Upper lobe of left lung (tissue), 6 donors: ENCODE measurements at places on chromosomes 3 and 15.

DNA sequence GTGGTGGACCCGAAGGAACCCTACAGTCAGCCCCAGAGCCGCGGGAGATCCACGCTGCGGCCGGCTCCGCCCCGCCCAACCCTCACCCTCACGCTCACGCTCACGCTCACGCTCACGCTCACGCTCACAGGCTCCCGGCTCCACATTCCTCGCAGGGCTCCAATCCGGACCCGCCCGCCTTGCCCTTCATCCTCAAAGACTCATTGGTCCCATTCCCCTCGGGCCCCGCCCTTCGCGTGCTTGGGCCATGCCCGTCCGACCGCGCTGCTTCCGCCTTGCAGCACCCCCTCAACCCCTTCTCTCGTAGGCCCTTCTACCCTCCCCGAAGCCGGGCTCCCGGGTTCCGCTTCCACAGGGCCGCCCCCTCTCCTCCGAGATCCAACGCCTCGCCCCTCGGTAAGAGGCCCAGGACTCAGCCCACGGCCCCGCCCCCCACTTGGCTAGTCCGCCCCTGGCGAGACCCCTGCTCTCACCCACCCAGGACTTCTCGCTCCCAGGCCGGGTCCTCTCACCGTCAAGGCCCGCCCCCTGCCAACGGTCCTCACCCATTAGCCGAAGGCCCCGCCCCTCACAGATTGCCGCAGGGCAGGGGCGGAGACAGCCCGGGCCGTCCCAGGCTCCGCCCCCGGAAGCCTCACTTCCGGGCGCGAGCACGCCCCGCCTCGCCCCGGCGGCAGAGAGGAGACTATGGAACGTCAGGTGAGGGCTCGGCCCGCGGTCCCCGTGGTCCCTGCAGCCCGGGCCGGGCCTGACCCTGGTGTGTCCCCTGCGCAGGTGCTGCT, at the start of gene APEH:
APEH (plus strand) TSS at position 637 of the 782 bp plus-strand sequence; CDS start at position 688, 51 bp downstream.
- peak; percentile 99 for DNase-seq

DNA sequence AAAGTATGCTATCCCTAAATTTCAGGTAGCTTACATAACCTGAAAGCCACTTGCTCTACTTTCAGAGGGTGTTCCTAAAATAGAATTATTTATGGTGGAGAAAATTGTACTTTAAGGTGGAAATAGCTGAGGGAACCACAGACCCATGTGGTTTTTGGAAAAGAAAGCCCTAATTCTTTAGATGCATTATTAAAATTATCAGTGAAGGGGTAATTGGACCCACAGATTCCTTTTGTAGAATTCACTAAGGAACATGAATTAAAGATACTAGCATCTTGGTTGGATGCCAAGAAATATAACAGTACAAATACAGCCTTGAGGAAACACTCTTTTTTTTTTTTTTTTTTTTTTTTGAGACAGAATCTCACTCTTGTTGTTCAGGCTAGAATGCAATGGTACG, 37.8 kb downstream of the DPPA2 start:
- DNase-seq: no peak

GRCh38 chr3:23810343-23811184, 4.8 kb downstream of the UBE2E1 start:
- DNase-seq: peak; percentile 45

DNA sequence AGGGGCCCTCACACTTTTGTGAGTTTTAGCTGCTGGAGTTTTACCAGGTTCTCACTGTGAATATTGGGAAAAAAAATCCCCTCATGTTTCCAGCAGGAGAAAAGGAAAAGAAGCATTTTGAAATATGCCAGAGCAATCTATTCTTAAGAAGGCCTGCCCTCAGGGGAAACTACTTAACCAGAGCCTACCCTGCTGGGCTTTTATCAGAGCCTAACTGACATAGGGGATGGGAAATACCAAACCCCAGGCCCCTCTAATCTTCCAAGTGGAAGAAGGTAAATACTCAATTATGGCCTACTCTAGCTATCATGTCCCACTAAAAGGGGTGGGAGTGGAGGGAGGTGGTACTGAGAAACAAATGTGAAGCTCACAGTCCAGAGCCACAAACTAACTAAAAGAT, 68.7 kb upstream of the NMNAT3 start:
- no peak for DNase-seq

DNA sequence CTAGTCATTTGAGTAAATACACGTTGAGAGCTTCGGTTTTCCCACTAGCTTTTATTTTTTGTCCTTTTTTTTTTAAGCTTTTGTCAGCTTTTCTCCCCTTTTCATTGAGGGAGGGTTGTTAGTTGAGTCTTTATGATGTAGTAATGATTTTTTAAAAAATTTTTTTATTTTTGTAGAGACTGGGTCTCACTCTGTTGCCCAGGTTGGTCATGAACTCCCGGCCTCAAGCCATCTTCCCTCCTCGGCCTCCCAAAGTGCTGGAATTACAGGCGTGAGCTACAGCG, 688 bp downstream of the ZSCAN2 start:
- no peak for DNase-seq

- no peak for DNase-seq
Observed at GRCh38 chr3:43540624-43541023, 81.2 kb downstream of the ANO10 start.

GRCh38 chr15:50120729-50121128, 1.7 kb upstream of the ATP8B4 start:
- DNase-seq: no peak

DNA sequence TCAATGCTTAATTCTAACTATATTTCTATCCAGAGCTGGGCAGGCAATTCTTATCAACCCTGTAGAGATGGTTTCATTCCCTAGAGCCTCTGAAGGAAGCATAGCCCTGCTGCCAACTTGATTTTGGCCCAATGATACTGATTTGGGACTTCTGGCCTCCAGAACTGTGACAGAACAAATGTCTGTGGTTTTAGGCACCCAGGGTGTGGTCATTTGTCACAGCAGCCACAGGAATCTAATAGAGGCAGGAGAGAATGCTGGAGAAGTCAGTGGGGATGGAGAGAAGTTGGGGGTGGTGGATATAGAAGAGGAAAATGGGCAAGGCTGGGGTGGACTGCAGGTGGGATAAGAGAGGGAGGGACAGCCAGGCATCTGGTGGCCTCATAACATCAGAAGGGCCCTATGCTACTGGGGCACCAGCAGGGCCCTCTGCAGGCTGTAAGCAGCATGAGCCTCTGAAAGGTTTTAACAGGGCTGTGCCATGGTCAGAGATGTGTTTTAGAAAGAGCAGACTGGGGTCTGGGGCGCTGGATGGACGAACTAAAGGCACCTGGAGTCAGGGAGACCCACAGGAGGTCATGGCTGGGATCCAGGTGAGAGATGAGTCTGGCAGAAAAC, 19.8 kb downstream of the MRPS11 start:
- no peak for DNase-seq

DNA sequence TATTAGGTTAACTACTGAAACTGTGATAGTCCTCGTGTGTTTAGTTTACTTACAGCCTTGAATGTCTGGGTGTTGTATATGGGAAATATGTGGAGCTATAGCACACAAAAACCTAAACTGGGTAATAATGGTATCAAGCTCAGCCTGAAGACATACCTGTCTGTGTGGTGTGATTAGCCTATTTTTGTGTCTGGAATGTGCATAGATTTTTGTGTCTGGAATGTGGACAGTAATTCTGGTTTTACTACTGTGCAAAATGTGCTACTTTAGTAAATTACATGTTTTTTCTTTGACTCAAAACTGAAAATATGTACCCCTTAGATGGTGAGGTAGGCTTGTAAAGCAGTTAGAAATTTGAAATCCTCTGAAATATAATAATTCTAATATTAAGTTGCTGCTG, 43.5 kb downstream of the CHD2 start:
- DNase-seq: no peak

- DNase-seq: no peak
Observed at GRCh38 chr3:80994085-80994665, 767.3 kb downstream of the GBE1 start.

DNA sequence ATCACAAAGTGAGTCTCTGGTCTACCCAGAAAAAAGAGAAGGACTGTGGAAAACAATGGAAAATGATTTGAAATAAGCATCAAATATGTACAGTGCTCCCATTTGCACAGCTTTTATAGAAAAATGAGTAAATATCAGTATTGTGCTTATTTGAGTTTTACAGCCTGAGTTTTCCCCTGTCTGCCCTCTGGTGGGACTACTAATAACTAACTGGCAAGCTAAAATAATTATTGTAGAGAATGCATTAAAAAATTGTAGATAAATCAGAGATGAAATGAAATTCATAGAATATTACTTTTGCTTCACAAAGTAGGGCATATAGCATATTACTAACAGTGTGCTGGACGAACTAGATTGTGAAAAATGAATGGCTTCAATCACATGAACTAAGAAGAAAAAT, 287.1 kb downstream of the NAALADL2 start:
- no peak for DNase-seq
